AG09309 (cell line): ENCODE measurements at places on chromosomes 7 and 10.

- DNase-seq = no peak
Measured at GRCh38 chr7:81884817-81885216, 115.0 kb upstream of the HGF start.

- no peak for DNase-seq
Measured at GRCh38 chr10:100483876-100484666, 21.3 kb downstream of the WNT8B start.

DNA sequence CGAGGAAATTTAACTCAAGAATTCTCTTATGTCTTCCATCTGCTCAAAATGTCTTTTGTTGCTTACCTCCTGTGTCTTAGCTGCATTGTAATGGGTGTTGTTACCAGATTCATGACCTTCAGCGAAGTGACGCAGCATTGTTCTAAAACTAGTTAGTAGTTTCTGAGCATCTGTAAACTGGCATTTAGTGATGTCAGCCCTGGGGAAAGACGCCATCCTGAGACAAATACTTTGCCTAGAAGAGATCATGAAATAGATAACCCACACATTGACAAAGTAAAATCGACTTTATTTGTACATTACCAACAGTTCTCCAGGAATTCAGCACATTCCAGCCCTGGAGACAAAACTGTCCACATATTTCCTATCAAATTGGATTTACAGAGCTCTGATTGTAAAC lies 87.8 kb downstream of the GPAM start:
- DNase-seq = no peak

DNA sequence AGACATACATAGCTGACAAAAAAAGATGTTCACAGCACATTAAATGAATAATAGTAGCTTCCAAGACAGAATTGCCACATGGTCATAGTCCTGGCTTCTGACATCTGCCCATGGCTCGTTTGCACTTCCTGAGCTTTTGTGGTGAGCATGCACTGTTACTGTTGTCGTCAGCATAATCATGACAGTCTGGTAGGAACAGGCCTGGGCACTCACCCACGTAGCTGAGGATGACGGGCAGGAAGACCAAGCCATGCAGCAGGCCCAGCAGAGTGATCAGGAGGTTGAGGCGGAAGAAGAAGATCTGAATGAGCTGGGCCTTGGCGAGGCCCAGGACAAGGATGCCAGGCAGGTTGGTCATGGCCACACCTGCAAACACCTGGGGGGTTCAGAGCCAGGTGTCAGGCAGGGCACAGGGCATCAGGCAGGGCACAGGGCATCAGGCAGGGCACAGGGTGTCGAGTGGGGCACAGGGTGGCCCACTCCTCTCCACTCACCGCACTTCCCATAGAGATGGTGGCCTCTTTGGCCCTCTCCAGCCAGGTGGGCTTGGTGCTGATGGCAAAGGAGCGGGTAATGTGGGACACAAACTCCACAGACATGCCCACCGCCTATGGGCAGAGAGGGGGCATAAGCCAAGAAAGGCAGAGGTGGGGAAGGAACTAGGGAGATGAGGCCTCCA lies 25.3 kb upstream of the NUDCD3 start:
- DNase-seq = no peak

- DNase-seq = no peak
Measured at GRCh38 chr7:157703131-157703530, 366.3 kb downstream of the DNAJB6 start.

DNA sequence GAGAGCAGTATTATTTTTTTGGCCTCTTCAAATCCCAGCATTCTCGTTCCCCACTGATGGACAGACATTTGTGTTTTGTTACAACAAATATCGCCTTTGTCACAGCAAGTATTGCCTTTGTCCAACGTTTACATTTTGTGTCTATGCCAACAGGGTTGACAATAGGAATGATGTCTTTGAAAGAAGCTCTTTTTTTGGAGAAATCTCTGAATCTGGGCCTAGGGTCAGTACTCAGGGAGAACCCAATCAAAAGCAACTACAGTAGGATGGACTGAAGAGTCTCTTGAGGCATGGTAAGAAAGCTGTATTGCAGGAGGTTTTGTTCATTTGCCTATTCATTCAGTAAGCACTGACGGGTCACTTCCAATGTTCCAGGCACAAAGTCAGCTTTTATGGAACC lies 57.7 kb upstream of the KLF14 start:
- no peak for DNase-seq

DNA sequence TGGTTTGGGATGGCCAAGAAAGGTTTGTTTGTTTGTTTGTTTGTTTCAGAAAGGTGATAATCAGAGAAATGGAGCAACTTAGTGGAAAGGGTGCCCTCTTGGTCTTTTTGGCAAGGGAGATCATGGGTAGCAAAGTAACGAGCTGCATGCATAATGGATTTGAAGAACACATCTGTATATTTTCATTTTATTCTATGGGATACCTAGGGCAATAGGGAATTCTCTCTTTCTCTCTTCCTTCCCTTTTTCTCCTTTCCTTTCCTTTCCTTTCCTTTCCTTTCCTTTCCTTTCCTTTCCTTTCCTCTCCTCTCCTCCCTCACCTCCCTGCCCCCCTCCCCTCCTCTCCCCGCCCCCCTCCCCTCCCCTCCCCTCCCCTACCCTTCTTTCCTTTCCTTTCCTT lies 492.1 kb downstream of the NEBL start:
- DNase-seq = no peak

GRCh38 chr10:8639486-8640185 lies 585.1 kb downstream of the GATA3 start:
- no peak for DNase-seq

GRCh38 chr7:85510287-85510686 lies 323.4 kb upstream of the SEMA3D start:
- no peak for DNase-seq

DNA sequence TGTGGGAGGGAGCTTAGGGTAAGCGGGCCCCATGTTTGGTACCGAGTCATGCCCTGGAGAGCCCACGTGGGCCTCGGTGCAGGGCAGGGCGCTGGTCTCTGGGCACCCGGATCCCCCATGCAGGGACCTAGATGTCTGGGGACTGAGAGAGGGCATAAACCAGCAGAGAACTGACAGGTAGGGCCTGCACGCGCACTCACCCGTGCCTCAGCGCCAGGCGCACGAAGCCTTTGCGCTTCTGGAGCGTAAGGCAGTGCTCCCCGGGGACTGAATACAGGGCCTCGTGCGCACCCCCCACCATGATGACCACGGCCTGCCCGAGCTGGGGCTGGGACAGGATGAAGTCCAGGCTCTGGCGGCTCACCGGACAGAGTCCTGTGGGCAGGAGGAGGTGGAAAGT lies 2.8 kb downstream of the MOGAT3 start:
- no peak for DNase-seq

- DNase-seq = no peak
Measured at GRCh38 chr10:4067531-4067930, 282.5 kb upstream of the KLF6 start.

- no peak for DNase-seq
Measured at GRCh38 chr10:123683865-123684264, 17.7 kb downstream of the GPR26 start.

GRCh38 chr7:96188174-96188581 lies 133.7 kb downstream of the SLC25A13 start:
- DNase-seq = no peak

DNA sequence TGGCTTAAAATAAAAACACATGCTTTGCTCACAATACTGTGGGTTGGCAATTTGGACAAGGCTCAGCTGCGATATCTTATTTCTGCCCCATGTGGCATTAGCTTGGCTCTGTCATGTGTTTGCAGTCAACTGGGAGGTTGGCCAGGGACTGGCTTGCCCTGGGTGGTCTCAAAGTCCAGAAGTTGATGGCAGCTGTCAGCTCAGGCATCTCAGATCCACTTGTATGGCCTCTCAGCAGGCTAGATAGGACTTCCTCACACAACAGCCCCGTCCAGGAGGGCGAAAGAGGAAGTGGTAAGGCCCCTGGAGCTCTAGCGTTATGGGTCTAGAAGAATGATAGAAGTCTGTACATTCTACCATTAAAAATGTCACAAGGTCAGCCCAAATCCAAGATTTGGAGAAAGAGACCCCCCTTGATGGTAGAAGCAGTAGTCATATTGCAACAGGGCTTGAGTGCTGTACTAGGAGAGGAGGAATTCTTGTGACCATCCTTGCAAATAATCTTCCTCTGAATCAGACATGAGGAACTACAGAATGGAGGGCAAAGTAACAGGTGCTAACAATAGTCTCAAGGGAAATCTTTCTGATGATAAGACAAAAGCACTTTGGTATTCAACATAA lies 166.2 kb downstream of the FAM107B start:
- no peak for DNase-seq

- DNase-seq = no peak
Measured at GRCh38 chr7:89770161-89770560, 384.1 kb upstream of the STEAP1 start.

DNA sequence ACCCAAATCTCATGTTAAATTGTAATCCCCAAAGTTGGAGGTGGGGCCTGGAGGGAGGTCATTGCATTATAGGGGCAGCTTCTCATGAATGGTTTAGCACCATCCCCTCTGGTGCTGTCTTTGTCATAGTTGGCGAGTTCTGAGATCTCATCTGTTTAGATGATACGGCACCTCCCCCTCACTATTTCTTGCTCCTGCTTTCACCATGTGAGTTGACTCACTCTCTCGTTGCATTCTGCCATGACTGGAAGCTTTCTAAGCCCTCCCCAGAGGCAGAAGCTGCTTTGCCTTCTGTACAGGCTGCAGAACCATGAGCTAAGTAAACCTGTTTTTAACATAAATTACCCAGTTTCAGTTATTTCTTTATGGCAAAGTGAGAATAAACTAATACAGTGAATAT lies 18.9 kb upstream of the ZNF138 start:
- DNase-seq = no peak

- DNase-seq = no peak
Measured at GRCh38 chr7:132035517-132036362, 479.3 kb upstream of the PODXL start.

DNA sequence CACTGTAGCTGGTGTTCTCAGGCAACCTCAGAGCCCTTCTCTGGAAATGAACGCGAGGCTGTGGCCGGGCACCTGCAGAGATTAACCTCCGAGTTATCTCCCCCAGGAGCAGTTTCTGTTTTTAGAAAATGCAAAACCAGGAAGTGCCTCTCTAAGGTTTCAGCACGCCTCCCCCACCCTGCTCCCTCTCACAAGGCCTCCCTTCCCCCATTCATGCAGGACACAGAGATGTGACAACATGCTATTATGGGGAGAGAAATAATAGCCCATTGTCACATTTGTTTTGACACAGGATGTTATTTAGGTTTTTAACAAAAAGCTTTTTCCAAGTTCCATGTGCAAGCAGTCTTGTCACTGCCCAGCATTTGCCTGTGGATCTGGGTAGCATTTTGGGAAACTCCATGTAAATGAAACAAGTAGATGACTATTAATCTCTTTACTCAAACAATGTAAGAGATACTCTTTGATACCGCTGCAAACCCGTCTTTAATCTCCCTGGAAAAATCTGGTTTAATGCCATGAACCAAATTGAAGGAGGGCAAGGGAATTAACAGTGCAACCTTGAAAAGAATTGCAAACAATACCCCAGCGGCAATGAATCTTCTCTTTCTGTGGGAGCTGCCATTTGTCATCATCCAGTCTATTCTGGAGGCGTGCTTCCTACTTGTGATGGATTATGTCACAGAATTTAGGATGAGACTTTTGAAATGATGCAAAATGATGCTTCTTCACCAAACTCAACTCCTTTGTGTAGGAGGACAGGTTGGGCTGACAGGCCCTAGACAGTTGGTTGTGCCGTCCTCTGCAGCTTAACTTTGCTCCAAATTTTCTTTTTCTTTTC lies 86.5 kb upstream of the NMT2 start:
- DNase-seq = no peak

DNA sequence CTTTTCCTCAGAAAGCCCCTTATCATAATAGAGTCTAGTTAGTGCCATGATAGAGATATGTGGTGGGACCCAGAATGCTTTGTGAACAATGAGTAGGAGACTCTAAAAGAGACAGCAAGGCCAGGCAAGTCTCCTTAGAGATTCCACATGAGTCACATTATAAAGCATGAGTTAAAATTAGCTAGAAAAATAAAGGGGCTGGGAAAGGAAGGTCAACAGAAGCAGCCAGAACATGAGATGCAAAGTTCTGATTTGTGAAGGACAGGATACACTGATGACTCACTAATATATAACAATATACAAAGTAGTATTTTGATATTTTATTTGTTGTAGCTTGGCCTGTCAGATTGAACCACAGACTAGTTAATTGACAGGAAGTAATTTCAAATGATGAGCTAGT lies 25.3 kb upstream of the SNX13 start:
- DNase-seq = no peak

GRCh38 chr10:26857991-26858706 lies 2.6 kb downstream of the ABI1 start:
- no peak for DNase-seq

- DNase-seq = no peak
Measured at GRCh38 chr10:62244088-62244487, 24.6 kb downstream of the RTKN2 start.

DNA sequence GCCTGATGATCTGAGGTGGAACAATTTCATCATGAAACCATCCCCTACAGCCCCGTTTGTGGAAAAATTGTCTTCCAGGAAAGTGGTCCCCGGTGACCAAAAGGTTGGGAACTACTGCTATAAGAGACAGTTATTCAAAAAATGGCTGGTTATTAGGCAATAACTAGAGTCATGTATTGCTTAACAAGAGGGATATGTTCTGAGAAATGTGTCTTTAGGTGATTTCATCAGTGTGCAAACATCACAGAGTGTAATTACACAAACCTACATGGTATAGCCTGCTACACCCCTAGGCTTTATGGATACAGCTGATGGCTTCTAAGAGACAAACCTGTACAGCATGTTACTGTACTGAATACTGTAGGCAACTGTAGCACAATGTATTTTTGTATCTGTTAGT lies 71.3 kb upstream of the CSTF2T start:
- peak; percentile 14 for DNase-seq

DNA sequence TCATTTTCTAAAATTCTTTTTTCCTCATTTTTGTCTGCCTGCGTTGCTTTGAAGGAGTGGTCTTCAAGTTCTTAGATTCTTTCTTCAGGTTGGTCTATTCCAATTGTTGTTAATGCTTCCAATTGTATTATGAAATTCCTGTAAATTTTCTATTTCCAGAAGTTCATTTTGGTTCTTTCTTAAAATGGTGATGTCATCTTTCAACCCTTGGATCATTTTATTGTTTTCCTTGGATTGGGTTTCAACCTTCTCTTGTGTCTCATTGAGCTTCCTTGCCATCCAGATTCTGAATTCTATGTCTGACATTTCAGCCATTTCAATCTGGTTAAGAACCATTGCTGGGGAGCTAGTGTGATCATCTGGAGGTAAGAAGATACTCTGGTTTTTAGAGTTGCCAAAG lies 33.1 kb downstream of the PNLIPRP2 start:
- DNase-seq = no peak

- DNase-seq = no peak
Measured at GRCh38 chr7:139641337-139641992, 118.0 kb downstream of the CLEC2L start.
